A673 (cell line): ENCODE measurements at places on chromosomes 12 and 14. TPM values are rescaled to one million over a fixed set of nuclear protein-coding genes. Genes with fewer than 3 reads are reported as not detected.
A peak's percentile ranks its signal among the peaks of the same experiment; 100 is the strongest.

Gene CLEC2A
- total RNA-seq: not detected in 2 replicates

Gene CACNA1C
- total RNA-seq: 3.7 and 5.2 TPM in 2 replicates

Gene MANSC1
- 10.5 TPM in 2 replicates for total RNA-seq

Gene RPL10L
- not detected in 2 replicates for total RNA-seq

Gene NINJ2
- 0.42 TPM in 1 of 2 replicates, not detected in the other for total RNA-seq

Gene KRT2
- not detected in 2 replicates for total RNA-seq

Gene CIDEB
- total RNA-seq: 0.42 TPM in 1 of 2 replicates, not detected in the other

Gene OR6C2
- not detected in 2 replicates for total RNA-seq

Gene TOMM20L
- total RNA-seq: not detected in 2 replicates

Gene MTHFD1
- total RNA-seq: 286 and 293 TPM in 2 replicates

GRCh38 chr14:54438703-54439102, 2.5 kb downstream of the CNIH1 start:
- no peak for DNase-seq

- DNase-seq: no peak
Measured at GRCh38 chr14:49050822-49051221, 535.4 kb downstream of the RPS29 start.

- no peak for DNase-seq
Measured at GRCh38 chr12:114694436-114695304, 10.7 kb upstream of the TBX3 start.

- no peak for DNase-seq
Measured at GRCh38 chr14:99263564-99264330, 8.2 kb downstream of the BCL11B start.

GRCh38 chr14:76591266-76591665, 170.0 kb upstream of the VASH1 start:
- peak; percentile 31 for DNase-seq

DNA sequence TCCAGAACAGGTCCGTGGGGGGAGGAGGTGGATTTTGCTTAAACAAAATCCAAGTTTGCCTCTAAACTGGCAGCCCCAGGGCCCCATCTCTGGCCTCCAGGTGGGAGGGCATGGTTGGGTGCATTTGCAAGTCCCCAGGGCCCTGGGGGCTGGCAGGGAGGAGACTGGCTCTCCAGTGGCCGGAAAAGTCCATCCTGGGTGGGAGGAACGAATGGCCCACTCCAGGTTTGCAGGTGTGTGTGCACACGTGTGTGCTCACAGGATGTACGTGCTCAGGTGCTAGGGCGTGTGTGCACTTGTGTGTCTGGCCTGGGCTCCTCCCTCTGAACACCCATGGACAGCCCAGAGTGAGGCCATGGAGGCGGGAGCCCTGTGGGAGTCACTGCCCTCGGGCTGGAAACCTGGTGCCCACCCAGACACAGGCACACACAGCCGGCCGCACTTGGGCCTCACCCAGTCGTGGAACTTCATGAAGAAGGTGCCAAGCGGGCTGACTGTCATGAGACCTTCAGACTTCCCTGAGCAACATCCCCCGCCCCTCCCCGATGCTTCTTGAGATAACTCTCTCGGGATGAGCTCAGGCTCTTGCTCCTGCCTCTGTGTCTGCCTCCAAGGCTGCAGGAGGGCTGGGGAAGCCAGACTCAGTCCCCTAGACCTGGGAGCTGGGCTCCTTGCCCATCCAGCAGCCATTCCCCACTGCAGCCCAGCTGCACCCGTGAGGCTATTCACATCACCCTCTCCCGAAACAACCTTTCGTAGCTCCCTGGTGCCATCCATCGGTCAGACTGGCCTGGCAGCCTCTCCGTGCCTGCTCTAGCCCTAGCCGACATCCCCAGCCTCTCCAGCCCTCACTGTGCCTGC, 9.4 kb downstream of the AHNAK2 start:
- peak; percentile 36 for DNase-seq

GRCh38 chr12:124389138-124389724, 94.3 kb downstream of the RFLNA start:
- DNase-seq: peak; percentile 68

GRCh38 chr14:55327179-55327578, 56.0 kb downstream of the FBXO34 start:
- no peak for DNase-seq

- DNase-seq: no peak
Measured at GRCh38 chr14:28612414-28612813, 154.2 kb upstream of the FOXG1 start.

GRCh38 chr12:24197532-24197931, 248.1 kb upstream of the SOX5 start:
- DNase-seq: peak; percentile 36

DNA sequence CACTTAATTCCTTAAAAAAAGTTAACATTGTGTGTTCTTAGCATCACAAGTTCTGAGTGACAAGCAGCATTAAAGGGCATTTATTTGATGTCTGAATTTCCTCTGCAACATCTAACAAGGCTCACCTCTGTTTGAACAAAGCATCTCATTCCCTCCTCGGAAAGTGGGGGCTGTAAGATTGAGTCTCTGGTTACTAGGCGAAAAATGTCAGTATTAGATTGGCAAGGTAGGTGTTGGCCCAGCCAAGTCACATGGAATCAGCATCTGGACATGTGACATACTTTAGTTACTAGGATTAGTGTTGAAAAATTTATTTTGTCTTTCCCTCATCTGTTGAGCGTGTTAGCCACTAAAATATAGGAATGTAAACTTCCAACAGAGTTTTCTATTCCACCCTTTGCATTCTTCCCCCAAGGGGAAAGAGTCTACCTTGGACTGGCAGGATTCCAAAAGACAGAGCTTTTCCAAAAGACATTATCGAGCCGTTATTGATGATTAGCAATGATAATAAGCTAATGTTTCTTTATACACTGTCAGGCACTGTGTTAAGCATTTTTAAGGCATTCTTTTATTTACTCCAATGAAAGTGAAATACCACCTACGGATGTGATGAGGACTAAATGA, 194.9 kb upstream of the BTG1 start:
- DNase-seq: no peak

GRCh38 chr12:12979126-12979525, 20.9 kb downstream of the HEBP1 start:
- DNase-seq: no peak

- DNase-seq: peak; percentile 12
Measured at GRCh38 chr12:23686095-23686494, 263.4 kb downstream of the SOX5 start.

DNA sequence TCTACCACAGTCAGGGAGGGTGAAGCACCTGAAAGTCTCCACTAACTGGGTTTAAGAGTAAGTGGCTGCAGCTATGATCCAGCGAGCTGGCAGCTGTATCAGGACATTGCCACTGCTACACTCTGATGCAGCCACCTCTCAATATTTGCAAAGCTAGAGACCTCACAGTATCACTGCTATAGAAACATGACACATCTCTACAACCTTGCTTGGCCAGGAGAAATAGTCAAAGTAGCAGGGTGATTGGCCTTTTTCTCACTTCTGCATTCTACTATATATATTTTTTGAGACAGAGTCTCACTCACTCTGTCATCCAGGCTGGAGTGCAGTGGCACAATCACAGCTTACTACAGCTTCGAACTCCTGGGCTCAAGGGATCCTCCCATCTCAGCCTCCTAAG, 9.3 kb upstream of the FMNL3 start:
- no peak for DNase-seq

DNA sequence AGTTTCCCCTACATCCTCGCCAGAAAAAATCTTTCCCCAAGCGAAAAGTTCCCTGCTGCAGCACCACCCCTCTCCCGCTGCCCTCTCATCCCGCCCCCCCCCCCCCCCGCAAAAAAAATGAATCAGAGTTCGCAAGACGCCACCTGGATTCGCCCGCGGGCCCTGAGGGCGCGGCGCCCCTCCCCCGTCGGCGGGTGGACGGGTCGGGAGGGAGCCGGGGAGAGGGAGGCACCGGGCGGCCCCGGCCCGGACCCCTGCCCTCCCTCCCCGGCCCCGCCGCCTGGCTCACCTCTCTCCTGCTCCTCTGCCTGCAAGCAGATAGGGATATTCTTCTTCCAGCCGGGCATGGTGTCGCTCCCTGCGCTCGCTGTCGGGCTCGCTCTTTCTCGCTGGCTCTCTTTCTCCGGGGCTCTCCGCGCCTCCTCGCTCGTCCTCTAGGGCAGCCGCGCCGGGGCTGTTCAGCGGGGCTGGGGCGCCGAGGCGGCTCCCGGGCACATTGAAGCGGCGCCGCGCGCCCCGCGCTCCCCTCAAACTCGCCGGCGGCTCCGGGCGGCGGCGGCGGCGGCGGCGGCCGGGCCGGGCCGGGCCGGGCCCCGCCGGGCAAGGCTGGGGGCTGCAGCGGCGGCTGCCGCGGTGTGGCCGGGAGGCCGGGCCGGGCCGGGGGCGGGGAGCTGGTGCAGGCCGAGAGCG, 200.3 kb upstream of the CAND1 start:
- DNase-seq: peak; percentile 63

DNA sequence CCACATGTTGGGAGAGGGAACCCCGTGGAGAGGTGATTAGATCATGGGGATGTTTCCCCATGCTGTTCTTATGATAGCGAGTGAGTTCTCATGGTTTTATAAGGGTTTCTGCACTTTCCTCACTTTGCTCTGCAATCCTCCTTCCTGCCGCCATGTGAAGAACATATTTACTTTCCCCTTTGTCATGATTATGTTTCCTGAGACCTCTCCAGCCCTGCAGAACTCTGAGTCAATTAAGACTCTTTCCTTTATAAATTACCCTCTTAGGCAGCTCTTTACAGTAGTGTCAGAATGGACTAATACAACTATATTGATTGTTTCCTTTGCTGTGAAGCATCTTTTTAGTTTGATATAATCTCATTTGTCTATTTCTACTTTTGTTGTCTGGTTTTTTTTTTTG, 13.1 kb upstream of the RASSF9 start:
- no peak for DNase-seq

DNA sequence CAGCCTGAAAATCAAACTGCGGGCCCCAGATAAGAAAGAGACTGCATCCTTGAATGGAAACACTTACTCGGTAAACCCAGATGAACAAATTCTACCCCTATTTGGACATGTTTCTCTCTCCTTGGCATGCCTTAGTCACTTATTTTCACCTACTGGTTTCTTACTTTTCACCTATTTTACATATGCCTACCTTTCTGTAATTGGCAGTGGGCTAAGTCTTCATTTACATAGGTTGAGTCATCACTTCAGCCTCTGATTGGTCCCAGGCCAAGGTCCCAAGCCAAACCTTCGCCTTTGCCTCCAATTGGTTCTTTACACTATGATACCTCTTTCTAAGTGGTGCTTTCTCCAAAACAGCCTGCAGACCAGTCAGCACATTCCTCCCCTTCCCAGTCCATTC, 111.3 kb downstream of the DYRK2 start:
- no peak for DNase-seq

DNA sequence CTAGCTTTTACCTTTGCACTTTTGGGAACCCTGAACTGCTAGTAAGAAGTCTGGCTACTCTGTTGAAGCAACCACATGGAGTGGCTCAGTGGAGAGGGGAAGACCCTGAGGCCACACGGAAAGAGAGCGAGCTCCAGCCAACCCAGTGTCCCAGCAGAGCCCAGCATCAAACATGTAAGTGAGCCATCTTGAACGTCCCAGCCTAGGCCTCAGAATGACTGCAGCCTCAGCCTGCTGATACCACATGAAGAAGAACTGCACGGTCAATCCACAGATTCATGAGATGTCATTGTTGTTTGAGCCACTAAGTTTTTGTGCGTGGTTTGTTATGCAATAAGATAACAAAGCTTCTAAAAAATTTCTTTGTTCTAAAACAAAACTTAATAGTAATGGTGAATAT, 40.2 kb downstream of the TFCP2 start:
- DNase-seq: no peak

- DNase-seq: no peak
Measured at GRCh38 chr14:31253746-31254471, 46.3 kb upstream of the HECTD1 start.

DNA sequence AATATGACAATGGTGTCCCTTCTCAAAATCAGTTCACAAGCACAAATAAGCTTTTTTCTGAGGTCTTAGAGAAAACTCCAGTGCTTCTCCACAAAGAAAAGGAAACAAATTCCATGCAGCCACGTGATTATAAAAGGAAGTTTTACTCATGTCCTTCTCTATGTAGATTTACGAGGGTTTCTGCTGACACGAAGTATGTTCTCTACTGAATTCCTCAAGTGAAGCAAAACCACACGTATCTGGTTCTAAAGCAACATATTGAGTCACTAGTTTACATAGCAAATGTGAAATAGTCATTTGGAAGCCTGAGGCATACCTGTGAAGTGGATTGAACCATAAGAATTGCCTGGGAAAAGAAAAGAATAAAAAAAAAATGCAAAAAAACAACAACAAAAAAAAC, 31.9 kb downstream of the BMP4 start:
- DNase-seq: no peak

- no peak for DNase-seq
Measured at GRCh38 chr12:92133795-92134637, 11.6 kb downstream of the BTG1 start.

DNA sequence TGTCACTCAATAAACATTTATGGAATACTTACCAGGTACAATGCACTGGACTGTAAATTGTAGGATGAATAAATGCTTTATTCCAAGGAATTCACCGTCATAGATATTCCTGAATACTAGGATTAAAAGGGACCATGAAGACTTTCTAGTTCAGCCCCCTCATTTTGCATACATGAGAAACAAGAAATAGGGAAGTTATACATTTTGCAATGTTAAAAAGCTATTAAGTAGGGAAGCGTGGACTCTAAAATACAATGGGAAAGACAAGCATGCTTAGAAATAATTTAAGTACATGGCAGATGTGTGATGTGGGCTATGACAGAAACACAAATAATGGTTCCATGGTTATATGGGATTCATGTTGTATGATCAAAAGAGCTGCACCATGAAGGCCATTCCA, 89.4 kb upstream of the SYT10 start:
- DNase-seq: no peak

GRCh38 chr14:70121521-70121920, 67.2 kb downstream of the SLC8A3 start:
- no peak for DNase-seq

DNA sequence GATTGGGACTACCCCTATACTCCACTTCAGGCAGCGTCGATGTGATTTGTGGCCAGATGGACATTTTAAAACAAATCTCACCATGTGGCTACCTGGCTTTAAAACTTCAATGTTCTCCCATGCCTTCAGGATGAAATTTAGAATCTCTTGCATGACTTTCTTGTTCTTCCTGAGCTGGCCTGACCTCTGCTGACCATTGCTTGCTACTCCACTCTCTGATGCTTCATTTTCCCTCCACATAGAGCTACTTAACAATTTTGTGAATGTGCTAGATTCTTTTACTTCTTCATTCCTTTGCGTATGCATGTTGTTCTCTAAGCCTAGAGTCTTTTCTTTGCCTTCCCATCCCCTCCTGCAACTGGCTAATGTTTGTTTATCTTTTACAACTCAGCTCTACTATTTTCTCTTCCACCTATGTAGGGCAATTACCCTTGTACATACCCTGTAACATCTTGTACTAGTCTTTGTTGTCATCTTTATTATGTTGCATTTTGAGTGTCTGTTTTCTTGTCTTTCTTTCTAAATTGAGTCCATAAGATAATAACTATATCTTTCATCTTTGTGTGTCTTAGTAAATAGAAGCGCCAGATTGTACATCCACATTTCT, 41.2 kb downstream of the YLPM1 start:
- peak; percentile 21 for DNase-seq

GRCh38 chr14:76946753-76947077, 81.8 kb downstream of the IRF2BPL start:
- DNase-seq: no peak

- no peak for DNase-seq
Measured at GRCh38 chr12:93125126-93125525, 196.0 kb upstream of the EEA1 start.

GRCh38 chr14:104970231-104971068, 7.7 kb downstream of the AHNAK2 start:
- peak; percentile 37 for DNase-seq

GRCh38 chr12:115517913-115518312, 759.6 kb downstream of the MED13L start:
- no peak for DNase-seq

GRCh38 chr12:31006416-31007152, 67.1 kb upstream of the DDX11 start:
- DNase-seq: no peak
